ENCODE measurements at places on chromosomes 2 and 18. TPM values are rescaled to one million over a fixed set of nuclear protein-coding genes. Genes with fewer than 3 reads are reported as not detected.

GRCh38 chr18:75335511-75335910 lies 92.0 kb downstream of the SMIM21 start:
- no peak for DNase-seq

DNA sequence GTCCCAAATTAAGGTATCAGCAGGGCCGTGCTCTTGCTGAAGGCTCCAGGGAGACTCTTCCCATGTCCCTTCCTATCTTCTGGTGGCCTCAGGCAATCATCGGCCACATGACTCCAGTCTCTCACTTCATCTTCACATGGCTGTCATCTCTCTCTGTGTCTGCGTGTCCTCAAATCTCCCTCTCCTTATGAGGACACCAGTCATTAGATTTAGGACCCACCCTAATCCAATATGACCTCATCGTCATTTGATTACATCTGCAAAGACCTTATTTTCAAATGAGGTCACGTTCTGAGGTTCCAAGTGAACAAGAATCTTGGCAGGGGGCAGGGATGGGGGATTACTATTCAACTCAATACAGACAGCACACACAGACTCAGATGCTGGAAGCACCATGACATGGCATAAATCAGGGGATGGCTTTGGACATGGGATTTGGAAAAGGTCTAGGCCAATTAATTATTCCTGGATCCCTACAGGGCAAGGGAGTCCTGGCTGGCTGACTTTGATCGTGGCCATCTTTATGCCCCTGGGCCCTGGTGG lies 210.0 kb upstream of the SKOR2 start:
- no peak for DNase-seq

GRCh38 chr2:10009271-10009810 lies 34.0 kb upstream of the KLF11 start:
- DNase-seq, result no peak

DNA sequence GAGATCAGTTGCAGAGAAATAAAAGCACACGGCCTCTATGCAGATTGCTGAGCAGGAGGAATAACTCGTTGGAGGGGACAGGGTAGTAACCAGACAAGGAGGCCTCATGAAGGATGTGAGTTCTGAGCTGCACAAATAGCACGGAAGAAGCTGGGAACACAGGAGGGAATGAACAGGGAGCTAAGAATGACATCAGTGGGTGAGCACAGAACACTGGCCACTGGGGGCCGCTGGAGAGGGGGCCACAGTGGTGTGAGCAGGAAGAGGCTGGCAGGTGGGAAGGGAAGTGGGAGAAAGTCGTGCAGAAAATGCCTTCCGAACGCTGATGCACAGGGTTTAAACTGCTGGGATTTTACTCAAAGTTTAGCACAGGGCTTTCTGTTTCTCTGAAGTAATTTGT lies 61.0 kb downstream of the ZAP70 start:
- no peak for DNase-seq

GRCh38 chr2:205218056-205218455 lies 464.2 kb upstream of the NRP2 start:
- DNase-seq, result no peak

MSTN gene
- 1.1 TPM for polyA plus RNA-seq

Measured in thymus (tissue), 14 donors.